ENCODE measurements at places on chromosomes 6 and 20. TPM values are rescaled to one million over a fixed set of nuclear protein-coding genes. Genes with fewer than 3 reads are reported as not detected.

The CLPSL2 gene
- total RNA-seq = not detected

The DLK2 gene
- not detected for total RNA-seq

The SLC22A7 gene
- not detected for total RNA-seq

The HLA-DPA1 gene
- 665 TPM for total RNA-seq

The ADGRF1 gene
- total RNA-seq = not detected

The RFX6 gene
- not detected for total RNA-seq

The CFB gene
- total RNA-seq = not detected

GRCh38 chr6:8414844-8415243 lies 20.5 kb downstream of the SLC35B3 start:
- no peak for DNase-seq

DNA sequence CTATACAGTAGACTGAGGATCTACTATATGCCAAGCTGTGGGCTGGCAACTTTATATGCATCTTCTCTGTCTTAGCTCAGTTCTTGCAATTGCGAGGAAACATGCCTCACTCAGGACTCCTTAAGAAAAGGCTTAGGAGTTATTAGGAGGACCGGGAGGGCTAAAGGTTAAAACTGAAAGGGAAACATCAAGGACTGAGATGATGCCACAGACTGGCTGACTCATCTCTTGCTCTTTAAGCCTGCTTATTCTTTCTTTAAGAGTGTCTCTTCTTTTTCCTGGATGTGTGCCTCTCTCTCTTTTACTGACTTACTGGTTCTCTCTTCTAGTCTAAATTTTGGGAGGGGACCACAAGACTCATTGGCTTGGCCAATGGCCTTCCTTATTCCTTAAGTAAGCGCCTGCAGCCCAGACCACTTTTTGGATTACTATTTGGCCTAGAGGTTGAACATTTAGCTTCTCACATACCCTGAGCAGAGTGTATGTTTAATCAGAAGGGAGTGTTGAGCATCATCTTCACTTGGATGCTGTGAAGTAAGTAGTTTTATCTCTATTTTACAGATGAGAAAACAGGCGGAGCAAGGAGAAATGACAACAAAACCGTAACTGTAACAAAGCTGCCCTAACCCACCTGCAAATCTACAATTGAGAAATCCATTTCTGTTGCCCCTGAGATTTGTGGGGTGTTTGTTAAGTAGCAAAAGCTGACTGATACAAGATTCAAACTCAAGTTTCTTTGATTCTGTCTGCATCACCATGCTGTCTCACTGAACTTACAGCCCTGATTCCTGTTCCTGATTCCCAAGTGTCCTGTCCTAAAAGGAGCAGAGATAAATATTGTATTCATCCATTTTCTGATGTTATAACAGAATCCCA lies 7.2 kb upstream of the SDC4 start:
- no peak for DNase-seq

- no peak for DNase-seq
These were observed 1.5 kb upstream of the TPBG start for GRCh38 chr6:82362144-82362543.

GRCh38 chr20:51702556-51702955 lies 65.6 kb downstream of the ATP9A start:
- DNase-seq = no peak

DNA sequence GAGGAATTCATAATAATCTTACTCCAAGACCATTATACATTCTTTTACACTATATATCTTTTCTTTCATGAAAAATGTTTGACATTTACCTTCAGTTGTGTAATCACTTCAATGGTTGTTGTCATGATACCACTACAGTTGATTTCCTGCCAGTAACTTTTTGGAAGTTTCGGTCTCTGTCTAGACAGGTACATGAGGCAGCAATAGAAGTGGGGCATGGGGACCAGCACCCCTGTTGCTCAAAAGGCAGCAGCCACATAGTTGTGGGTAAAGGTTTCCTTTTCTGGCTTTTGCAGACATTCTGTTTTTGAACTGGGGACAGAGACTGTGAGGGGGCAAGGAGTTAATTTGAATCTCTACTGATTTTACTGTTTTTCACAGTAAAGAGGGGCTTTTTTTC lies 14.1 kb downstream of the SAMD5 start:
- DNase-seq = no peak

DNA sequence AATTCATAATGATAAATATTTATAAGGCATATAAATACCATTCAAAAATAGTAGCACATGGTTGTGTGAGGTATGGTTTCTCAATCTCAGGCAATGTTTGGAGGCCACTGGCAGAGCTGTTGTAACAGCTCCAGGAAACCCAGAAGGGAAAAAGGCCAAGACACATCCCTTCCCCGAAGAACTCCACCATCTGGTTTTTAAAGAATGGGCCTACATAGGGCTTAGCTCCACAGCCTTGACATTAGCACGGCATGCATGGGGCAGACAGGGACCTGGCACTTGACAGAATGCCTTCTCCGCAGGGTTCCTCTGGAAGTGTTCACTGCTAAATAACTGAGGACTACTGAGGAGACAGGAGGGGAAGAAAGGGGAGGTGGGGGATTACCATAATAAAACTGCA lies 16.1 kb upstream of the FOXO3 start:
- DNase-seq = no peak

DNA sequence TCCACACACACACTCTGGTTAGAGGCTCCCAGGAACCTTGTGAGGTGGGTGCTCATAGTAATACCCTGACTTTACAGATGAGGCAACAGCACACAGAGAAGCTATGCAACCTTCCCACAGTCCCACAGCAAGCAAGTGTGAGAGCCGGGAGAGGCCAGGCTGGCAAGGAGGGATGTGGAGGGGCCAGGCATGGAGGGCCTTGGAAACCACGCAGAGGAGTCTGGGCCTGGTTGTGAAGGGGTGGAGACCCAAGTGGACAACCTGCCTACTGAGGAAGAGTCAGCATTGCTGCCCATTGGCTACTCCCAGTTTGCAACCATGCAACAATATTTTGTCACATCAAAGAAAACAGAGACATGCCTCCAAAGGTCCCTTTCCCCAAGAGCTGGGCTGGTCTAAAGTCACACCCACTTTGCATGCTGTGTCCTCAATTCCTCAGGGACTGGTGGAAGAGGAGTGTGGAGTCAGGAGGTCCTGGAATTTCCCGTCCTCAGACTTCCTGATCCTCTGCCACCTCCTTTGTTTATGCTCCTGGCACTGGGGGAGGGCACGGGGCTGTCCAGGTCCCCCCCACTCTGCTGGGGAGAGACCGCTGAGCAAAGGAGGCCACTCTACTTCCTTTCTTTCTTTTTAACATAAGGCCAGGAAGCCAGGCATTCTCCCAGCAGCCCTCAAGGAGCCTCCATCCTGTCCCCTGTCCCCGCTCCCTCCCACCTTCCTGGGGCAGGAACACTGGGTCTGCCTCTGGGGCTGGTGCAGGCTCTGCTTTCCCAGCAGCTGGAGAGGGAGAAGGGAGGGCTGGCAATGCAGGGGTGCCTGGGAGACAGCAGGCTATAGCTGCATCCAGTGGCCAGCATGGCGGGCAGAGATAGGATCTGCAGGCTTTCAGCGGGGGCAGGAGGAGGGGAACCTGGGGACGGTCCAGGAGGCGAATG lies 68.3 kb downstream of the NOL4L start:
- DNase-seq = no peak

DNA sequence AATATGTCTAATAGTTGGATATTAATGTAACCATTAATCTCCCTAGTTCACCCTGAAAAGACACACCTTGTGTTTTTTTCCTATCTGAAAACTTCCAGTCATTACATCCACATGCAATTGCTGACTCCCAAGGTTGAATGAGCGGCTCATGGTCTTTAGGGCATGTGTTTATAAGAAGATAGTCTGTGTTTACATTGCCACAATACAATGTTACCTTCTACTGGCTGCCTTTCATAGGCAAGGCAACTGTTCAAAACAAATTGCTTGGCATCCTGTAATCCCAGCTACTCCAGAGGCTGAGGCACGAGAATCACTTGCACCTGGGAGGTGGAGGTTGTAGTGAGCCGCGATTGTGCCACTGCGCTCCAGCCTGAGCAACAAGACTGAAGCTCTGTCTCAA lies 86.8 kb upstream of the SHLD1 start:
- no peak for DNase-seq

DNA sequence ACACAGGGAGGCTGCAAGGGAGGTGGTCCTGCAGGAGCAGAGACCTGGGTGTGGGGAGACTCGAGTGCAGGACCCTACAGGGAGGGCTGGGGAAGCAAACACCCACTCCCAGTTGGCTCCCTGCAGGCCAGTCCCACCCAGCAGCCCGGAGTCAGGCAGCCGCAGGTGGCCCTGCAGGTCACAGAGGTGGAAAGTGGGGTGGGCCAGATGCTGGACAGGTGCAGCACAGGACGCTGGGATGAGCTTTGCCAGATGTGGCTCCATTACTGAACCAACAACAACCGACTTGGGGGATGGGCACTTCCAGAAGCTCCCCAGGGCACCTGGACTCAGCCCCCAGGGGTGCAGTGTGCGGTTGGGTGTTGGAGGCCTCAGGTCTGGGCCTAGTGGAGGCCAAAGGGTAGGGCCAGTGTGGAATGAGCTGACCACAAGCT lies 26.6 kb upstream of the MYT1 start:
- DNase-seq = no peak

DNA sequence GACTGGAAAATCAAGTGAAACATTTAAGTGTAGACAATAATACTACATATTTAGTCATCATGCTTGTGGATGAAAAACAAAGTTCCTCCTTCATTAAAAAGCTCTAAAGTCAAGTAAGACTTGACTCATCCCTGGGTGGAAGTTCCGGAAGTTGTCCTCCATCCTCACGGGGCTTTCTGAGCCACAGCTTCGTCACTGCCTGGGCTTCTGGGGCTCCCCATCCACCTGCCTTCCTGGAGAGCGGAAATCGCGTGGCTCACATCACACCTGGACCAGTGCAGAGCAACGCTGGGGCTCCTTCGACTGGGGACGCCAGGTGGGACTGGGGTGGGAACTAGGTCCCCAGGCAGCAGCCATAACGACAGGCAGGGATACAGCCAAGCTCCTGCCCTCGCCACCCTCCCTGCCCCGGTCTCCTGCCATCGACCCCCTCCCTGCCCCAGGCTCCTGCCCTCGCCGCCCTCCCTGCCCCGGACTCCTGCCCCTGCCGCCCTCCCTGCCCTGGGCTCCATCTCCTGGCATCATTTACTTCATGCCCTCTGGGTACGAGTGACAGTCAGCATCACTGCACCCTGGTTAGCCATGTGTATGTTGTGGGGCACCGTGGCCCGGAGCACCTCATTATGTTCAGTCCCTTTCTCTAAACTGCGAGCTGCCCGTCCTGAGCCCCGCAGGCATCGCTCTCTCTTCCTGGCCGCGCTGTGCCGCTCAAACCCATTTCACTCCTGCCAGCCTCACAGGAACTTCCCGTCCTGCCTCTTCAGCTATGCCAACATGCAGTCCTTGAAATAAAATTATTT lies 12.9 kb downstream of the THBS2 start:
- DNase-seq = no peak

- no peak for DNase-seq
These were observed 4.0 kb upstream of the ADGRF5 start for GRCh38 chr6:46925563-46926253.

- no peak for DNase-seq
These were observed 25.6 kb upstream of the IER3 start for GRCh38 chr6:30769853-30770524.

DNA sequence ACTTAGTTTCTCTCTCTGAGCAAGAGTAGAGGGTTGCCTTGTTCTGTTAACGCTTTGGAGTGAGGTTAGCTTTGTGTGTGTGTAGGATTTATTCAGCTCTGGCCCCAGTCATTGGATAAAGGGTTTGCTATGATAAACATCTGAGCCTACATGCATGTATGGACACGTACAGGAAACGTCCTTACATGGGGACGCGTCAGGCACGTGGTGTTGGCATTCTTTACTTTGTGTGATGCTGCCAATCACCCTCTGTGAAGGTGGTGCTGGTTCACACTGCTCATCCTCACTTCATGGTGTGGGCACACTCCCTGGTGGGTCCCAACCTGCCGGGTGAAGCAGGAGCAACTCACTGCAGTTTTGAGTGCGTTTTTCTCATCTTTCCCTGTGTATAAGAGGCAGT lies 53.4 kb upstream of the CD93 start:
- no peak for DNase-seq

DNA sequence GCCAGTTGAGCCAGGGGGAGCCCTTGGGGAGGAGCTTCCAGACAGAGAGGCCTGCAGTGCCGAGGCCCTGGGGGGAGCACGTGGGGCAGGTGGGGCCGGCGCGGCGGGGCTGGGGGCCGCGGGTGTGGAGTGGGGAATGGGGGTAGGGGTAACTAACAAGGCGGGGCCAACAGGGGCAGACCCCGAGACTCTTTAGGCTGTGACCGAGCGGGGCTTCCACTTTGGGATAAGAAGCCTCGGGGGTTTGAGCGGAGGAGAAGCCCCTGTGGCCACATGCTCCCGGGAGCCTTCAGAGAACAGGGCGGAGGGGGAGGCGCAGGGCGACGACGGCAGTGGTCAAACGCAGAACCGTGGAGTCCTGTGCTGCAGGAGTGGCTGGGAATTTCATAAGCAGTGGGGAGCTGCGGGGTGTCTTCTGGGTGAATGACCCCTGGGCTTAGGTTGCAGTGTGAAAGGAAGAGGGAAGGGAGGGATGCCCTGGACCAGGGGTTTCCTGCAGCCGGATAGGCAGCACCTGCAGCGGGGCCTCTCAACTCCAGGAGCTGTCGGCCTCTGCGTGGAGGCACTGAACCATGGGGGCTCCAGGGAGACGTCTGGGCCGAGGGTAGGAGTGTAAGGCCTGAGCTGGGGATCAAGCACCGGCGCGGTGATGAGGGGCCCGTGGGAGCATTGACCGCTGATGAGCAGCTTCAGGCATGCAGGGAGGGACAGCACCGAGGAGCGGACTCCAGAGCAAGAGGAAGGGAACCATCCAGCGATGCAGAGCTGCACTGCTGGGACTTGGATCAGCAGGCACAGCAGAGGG lies 121.0 kb downstream of the SYNDIG1 start:
- DNase-seq = no peak

DNA sequence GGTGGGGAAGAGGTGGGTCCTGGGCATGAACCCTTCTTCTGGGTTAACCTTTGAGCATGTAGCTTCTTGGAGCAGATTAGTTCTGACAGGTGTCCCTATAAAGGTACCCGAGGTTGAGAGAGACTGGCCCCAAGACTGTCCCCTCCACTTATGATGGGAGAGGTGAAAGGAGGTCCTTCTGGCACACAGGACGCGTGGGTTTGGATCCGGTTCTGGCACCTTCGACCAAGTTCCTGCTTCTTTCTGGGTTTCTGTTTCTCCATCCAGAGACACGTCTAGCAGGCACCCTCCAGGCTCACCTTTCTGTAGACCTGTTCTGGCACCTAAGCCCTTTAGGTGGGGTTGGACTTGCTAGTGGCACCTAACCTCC lies 4.1 kb downstream of the PAX1 start:
- no peak for DNase-seq

DNA sequence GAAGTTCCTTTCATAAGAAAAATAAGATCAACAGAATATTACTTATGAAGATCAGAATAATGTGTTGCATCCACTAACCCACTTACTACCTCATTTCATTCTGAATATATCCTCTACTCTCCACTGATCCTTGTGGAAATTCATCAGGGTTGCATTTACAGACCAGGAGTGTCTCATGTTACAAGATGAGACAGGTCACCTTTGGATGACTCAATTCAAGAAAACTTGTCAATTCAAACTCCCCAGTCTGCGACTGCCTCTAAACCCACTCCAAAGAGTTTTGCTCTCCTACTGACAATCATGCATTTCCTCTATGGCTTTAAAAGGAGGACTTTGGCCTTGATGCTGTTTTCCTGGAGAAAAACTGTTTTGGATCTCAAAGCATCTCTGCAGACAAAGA lies 68.4 kb downstream of the ID4 start:
- no peak for DNase-seq

Data from B cell (primary cell).